Caco-2 (cell line): ENCODE measurements at places on chromosomes 3 and 15.

DNA sequence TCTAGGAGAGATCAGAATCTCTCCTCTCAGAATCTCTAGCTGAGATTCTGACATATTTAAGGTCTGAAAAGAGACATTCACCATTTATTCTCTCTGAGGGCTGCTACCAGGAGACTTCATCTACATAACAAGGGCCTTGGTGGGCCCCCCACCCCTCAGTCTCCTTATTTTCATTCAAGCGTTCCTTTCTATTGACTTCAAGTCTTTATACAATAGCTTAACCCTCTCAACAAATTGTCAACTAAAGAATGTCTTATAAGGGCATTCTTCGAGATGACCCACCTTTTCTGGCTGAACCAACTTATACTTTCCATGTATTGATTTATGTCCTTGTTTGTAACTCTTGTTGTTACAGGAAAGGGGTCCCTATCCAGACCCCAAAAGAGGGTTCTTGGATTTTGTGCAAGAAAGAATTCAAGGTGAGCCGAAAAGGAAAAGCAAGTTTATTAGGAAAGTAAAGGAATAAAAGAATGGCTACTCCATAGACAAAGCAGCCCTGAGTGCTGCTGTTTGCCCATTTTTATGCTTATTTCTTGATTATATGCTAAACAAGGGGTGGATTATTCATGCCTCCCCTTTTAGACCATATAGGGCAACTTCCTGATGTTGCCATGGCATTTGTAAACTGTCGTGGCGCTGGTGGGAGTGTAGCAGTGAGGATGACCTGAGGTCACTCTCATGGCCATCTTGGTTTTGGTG lies 209.5 kb upstream of the ALCAM start:
- DNase-seq = no peak

DNA sequence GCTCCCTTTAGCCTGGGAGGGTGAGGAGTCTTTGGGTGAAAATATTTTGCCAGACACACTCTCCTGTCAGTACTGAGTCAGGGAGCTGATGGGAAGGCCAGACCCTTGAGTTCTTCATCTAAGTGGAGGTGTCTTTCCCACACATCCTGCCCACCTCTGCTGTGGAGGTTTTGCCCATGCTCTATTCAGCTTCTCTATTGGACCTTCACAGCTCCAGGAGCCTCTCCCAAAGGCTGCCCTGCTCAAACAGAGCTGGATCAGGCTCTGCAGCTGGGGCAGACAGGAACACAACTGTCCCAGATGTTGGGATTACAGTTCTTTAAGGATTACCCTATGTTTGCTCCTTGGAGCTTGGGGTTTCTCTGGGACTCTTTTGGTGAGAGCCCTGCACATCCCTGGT lies 77.9 kb downstream of the SPSB4 start:
- DNase-seq = no peak

DNA sequence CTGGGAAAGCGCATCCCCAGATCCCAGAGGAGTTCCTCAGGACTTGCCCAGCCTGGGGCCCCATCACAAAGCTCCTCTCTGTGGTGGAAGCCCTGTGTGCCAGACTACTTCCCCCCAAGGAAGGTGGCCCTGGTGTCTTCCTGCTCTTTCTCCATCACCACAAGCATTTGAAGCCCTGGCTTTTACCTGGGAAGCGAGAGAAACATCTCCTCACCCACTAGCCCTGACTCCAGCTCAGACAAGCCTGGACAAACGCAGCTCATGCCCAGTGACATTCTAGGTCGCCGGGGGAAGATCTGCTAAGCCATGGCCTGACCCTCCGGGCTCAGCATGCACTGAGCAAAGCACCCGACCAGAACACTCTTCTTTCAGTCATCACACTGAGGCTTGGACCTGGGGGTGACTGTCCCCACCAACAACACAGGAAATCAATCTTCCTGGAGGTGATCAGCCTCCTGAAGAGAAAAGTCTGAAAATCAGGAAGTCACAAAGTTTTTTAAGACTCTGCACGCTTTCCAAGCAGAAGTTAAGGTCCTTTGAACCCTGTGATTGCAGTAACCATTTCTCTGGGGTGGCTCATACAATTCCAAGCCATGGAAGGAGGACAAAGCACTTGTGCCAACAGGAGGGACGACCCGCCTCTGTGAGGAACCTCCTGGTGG lies 40.8 kb downstream of the KLHL25 start:
- DNase-seq = peak; percentile 20

- DNase-seq = no peak
Observed at GRCh38 chr15:67831363-67831762, 6.1 kb downstream of the SKOR1 start.

DNA sequence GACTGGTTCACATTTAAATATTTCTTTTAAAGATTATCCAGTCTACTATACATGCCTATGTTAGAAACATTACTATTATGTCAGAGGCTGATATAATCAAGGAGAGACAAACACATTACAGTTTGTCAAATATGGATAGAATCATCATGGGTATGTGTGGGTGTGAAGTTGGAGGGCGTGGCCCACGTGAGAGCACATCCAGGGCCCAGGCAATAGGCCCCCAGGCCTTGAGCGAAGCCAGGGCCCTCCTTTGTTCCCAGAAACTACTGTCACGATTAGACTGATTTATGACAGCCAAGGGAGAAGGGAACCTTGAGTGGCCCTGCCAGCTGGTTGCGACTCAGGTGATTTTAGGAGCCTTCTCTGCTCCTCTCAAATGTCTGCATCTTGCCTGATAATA lies 26.9 kb upstream of the LDHAL6B start:
- no peak for DNase-seq

DNA sequence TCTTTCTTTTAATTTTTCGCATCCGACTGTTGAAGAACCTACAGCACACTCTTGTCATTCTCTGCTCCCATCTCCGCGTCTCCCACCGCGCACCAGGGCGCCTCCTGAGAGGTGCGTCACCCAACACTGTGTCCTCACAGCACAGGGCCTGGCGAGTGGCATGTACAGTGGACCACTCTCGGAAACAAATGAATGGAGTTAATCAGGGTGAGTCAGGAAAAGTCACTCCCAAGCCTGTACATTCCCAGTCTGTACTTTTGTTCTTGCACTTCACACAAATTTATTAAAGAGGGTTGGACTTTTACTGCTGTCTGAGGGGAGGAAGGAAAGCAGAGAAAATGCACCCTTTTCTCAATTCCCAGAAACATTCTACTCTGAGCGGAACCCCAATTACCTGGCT lies 625 bp downstream of the COL6A6 start:
- DNase-seq = no peak

- no peak for DNase-seq
Observed at GRCh38 chr3:112038863-112039262, 4.3 kb downstream of the TMPRSS7 start.

- DNase-seq = peak; percentile 38
Observed at GRCh38 chr3:54870423-54870822, 57.4 kb downstream of the LRTM1 start.

DNA sequence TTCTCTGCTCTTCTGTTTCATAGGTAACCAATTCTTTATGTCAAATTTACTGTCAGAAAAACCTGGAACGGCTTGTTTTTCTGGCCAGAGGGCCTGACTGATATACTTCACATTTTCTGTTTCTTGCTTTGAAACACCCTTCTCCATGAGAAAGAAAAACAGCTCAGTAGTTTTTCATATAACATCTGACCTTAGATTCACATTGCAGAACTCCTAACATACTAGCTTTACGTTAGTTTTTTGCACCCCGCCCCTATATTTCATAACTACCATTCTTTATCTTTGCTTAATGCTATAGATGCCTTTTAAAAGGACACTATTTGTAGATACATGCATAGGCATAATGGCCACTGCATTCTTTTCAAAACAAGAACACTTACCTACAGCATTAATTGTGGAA lies 83.9 kb upstream of the TSC22D2 start:
- no peak for DNase-seq

DNA sequence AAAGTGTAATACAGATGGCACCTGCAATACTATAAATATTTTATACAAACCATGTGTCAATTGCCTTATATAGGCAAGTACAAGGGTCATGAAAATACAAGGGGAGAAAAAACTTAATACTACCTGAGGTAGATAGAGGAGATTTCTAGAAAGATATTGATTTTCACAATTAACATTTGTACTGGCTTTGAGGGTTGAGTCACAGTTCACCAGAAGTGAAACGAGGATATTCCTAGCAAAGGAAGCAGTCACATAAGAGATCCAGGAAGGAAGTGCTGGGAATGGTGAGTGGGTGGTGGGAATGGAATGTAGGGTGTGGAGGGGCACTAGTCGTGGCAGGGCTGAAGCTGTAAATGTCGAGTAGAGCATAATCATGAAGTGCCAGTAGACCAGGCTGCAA lies 108.7 kb downstream of the P2RY1 start:
- DNase-seq = no peak

- no peak for DNase-seq
Observed at GRCh38 chr3:46959161-46959511, 17.4 kb downstream of the CCDC12 start.

DNA sequence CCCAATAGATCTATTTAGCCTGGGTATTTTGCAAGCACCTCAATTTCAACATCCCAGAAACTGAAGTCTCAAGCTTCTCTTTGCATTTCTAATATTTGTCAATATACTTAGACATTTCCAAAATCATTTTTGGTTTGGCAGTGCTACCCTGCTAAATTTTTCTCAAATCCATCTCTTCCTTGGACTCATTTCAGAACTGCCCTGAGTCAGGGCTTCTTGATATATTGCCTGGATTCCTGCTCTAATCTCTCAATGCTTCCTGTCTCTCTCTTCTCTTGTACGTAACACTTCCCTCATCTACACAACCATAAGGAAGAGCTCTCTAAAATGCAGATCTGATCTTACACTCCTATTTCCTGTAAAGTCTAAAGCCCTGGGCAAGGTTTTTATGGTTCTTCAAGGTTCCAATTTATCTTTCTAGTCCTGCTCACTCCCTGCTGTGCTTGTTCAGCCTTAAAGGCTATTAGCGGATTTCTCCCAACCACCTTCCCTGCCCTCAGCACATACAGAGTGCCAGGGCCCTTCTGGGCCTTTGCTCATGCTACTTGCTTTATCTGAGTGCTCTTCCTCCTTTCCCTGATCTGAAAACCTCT lies 53.0 kb upstream of the MME start:
- no peak for DNase-seq

DNA sequence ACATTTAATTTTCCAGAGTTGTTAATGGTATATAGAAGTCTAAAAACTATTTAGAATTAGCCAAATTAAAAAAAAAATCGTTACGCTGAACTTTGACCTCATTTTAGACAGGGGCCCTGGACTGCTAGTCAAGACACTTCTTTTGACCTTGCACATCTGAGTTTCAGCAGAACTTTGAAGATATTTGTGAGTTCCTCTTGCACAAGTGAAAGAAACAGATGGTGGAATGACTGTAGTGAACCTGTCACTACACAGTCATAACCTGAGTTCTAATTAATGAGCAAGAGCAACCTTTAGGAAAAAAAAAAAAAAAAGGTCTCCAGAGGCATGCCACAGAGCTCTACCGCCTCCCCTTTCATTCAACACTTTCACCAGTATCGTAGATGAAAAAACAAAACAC lies 5.3 kb downstream of the MYO5C start:
- DNase-seq = no peak

- no peak for DNase-seq
Observed at GRCh38 chr15:67300266-67301025, 45.9 kb downstream of the IQCH start.

GRCh38 chr3:66014056-66014455 lies 24.7 kb downstream of the MAGI1 start:
- no peak for DNase-seq

GRCh38 chr3:99817047-99817436 lies 620 bp upstream of the CMSS1 start:
- no peak for DNase-seq

- DNase-seq = no peak
Observed at GRCh38 chr15:95152741-95153140, 921.4 kb downstream of the MCTP2 start.

DNA sequence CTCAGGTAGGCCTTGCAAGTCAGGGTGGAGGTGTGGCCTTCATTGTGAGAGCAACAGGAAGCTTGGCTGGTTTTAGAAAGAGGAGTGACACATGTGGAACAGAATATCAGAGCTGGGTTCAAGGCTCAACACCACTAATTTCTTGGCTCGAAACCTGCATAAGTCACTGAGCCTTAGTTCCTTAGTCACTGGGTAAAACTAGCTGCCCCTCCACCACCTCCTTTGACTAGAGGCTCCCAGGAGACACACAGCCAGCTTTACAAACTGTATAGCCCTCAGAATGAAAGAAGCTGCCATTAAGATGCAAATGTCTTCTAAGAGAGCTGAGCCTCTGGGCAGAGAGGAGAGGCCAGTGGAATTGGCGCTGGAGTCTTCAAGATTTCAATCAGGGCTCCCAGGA lies 67.7 kb downstream of the CERS3 start:
- no peak for DNase-seq

DNA sequence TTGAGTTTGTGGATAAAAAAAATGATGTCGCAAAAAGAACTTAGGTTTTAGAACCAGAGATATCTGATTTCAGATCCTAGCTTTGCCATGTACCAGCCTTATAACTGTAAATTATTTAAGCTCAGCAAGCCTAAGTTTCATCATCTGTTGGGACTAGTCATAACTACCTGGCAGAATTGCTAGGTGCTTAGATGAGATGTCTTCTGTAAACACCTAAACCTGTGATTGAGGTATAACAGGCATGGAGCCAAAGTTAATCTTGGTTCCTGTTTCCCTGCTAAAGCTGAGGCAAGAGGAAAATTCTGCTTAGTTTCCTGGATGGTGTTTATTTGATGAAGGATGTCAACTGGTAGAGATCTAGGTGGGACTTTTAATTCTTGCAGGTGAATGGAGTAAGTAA lies 331.3 kb upstream of the RBMS3 start:
- no peak for DNase-seq

- no peak for DNase-seq
Observed at GRCh38 chr3:52892625-52893311, 4.6 kb downstream of the STIMATE start.
